Activated gamma-delta T cell treated with Interleukin-2 at 50 U/mL for 16 hours (primary cell): ENCODE measurements at places on chromosomes 2 and 18.

DNA sequence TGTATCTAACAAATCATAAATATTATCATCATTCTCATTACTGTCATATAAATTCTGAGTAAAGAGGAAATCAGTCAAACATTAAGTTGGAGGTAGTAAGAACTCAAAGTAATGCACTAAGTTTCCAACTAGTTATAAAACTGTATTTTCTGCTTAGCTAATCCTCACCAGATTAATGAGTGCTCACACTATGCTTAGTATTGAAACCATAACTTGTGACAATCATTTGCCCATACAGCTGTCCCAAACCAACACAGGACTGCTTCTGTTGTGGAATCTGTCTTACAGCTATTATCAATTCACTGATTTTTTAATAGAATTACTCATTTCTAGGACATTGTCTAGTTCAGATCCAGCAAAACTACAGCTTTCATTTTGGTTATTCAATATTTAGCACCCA lies 41.5 kb upstream of the TANK start:
- no peak for DNase-seq

DNA sequence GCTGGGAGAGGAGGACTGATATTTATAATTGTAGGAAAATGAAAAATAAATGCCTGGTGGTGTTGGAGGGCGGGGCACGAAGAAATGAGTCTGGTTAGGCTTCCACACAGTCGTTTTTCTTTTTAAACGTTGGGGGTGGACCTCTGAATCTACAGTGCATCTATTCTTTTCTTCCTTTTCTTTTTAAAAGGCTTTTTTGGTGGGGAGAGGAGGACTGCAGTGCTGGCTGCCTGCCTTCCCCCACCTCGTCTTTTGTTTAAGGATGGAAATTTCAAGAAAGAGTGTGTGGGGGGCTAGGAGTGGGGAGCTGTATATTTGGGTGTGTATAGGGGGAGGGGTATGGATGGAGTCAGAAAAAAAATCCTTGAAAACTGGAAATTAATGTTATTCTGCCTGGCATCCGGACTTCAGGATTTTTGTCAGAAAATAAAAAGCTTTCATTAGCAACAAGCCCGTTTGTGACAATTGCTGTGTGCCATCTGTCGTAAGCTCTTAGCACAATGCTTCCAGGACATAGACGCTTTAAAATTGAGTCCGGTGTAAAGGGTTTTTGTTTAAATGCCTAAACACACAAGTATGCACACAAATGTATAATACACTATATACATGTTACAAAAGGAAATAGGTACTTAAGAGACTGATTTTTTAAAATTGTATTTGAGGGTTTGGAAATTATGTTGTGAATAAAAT lies 1.1 kb downstream of the MAP2 start:
- no peak for DNase-seq

- DNase-seq, result no peak
Observed at GRCh38 chr18:13036622-13037320, 45.6 kb downstream of the CEP192 start.

DNA sequence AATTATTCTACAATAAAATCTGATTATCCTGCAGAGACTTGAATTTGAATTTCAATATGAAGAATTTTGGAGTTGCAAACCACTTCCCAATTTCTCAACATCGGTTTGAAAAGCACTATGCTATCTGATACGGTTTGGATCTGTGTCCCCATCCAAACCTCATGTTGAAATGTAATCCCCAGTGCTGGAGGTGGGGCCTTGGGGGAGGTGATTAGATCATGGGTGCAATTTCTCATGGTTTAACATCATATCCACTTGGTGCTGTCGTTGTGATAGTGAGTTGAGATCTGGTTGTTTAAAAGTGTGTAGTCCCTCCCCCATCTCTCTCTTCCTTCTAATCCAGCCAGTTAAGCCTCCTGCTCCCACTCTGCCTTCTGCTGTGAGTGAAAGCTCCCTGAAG lies 205.7 kb downstream of the NBAS start:
- no peak for DNase-seq

GRCh38 chr2:138000009-138000408 lies 35.7 kb downstream of the HNMT start:
- DNase-seq, result no peak

DNA sequence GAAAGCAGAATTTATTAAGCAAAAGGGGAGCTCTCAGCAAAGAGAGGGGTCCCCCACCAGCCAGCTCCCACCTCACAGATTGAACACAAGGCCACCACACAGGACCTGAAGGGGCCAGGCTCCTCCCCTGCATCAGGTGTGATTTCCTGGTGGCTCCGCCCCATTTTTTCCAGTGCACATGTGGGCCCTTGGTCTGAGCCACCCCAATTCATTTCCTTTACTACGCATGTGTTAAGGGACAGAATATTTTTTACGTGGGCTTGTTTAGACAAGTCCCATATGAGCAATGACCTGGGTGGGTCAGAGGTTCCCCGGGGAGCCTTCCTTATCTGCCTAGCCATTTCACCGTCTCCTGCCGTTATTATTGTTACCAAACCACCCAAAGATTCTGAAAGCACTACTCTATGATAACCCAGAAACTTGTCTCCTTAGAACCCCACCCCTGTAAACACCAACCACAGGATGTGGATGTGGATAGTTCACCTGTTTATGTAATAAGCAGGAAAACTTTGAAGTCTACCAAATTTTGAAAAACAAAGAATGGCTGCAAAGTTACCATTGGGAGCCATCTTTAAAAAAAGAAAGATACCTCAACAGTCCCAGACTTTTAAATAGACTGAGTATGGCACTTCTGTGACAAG lies 191.7 kb downstream of the CD226 start:
- DNase-seq, result no peak

GRCh38 chr2:2662847-2663356 lies 331.8 kb upstream of the MYT1L start:
- no peak for DNase-seq

GRCh38 chr2:188412190-188412589 lies 120.5 kb downstream of the GULP1 start:
- DNase-seq, result no peak

DNA sequence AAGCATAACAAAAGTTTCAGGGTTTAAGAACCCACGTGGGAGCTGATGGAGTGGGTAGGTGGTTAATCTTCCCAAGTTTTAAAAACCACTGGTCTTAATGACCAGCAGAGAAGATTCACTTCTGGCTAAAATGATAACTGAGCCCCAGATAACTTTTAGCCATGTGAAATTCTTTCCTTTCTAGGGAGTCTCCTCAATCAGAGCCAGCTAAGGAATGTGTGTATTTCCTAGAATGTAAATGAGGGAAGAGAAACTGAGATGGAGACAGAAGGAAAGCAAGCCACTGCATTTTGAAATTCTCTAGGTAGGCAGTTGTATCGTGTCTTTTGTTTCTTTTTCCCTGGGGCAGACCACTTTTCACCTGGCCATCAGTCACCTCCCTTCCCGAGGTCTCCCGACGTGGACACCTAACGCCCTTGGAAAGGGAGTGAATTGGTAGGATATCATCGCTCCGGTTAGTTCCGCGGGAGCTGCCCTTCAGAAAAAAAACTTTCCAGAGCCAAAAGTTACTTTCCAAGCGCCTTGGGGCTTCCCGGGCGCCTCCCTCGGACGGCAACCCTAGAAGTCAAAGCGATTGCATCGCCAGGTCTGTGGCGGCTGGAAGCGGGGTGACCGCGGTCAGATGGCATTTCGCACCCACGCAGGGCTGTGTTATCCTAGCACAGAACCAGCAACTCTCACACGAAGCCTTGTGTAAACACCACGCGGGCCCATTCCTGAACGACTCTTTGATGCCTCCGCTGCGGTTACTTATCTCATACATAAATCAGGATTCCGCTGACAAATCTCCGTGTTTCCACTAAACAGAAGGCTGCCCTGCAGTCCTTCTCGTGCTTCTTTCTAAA lies 1.3 kb downstream of the COLEC12 start:
- DNase-seq, result no peak

- no peak for DNase-seq
Observed at GRCh38 chr18:38663682-38664081, 1098.1 kb upstream of the CELF4 start.

GRCh38 chr18:77063260-77063659 lies 69.3 kb downstream of the MBP start:
- peak; percentile 78 for DNase-seq

DNA sequence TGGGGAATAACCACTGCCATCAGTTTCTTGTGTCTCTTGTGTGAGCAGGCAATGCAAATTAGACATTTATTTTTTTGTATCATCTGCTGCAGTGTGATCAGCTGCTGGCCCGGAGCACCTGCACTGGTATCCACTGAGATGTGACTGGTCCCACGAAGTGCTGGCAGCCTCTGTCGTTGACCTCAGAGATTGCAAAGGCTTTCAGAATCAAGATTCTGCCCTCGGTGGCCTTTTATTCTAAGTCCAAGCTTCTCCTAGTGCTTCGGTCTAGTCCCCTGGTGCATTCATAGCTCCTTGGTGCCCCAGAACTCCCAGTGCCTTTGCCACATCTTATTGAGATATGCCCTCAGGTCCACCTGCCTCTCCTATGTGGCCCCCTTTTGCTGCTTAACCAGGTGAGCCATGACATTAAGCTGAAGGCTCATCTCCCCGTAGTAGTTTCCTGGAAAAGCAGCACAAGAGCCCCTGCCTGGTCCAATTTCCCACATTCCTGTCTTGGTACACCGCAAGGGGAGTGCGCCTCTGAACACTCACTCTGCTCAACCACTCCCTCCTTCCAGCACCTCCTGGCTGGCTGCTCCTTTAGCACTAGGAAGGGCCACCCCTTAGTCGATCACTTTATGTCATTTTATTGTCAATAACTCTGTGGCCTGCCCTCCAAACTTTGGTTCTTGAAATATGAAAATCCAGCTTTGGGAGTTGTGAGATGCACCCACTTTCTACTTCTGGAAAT lies 27.1 kb upstream of the MARCO start:
- DNase-seq, result no peak

GRCh38 chr2:72106978-72107377 lies 40.7 kb downstream of the CYP26B1 start:
- DNase-seq, result no peak

- DNase-seq, result no peak
Observed at GRCh38 chr2:216348756-216349308, 23.5 kb downstream of the MARCHF4 start.

GRCh38 chr2:235911125-235911524 lies 257.1 kb downstream of the GBX2 start:
- DNase-seq, result no peak

- DNase-seq, result no peak
Observed at GRCh38 chr2:41600460-41600859, 447.4 kb upstream of the PKDCC start.

DNA sequence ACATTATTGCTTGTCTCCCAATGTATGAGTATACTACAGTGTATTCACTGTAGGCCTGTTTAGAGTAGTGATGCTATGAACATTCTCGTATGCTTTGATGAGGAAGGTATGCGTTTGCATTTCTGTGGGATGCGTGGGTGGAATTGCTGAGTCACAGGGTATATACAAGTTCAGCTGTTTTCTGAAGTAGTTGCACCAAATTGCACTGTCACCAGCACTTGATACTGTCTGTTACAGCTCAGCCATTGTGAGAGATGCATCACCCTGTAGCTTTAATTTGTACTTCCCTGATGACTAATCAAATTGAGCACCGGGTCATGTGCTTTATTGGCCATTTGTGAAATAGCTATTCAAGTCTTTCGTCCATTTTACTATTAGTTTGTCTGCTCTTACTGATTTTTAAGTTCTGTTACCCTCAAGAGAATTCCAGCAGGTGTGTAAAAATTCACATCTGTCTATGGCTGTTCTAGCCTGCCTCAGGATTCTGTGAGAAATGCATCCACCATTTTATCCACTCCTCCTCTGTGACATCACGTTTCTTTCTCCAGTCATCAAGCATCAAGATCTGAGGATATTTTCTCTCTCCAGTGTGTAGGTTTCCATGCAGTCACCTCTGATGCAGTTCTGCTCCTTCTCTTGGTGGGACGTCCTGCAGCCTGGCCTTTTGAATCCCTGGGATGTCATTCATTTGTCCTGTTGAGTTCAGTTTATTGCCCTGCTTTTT lies 72.5 kb downstream of the DGKD start:
- no peak for DNase-seq

GRCh38 chr2:238231251-238231793 lies 8.5 kb downstream of the HES6 start:
- peak; percentile 77 for DNase-seq

DNA sequence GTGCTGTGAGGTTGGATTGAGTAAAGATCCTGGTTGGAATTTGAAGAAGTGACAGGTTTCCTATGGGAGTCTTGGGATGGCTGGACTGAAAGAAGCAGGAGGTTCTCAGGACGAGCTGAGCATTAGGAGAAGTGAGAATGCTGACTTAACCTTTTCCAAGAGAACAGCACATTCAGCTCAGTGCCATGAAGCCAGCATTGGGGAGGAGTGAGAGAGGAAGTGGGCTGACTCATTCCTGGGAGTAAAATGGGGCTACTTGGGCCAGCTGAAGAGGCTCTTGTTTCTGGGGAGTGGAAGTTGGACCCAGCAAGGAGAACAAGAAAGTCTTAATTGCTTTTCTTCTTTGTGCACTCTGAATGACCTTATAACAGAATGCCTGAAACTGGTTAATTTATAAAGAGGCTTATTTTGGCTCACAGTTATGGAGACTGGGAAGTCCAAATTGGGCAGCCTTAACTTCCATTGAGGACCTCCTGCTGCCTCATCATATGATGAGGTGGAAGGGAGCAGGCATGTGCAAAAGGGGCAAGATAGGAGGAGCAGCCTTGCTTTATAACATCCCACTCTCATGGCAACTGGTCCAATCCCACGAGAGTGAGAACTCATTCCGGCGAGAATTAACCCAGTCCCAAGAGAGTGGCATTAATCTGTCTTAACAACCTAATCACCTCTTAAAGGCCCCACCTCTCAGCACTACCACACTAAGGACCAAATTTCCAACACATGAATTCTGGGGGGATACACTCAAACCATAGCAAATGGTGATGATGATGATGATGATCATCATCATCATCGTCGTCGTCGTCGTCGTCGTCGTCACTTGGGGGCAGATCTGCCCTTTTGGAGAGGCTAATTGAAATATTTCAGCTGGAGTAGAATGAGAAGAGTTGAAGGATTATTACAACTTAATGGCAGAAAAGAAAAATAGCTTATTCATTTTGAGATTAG lies 26.1 kb downstream of the DGUOK start:
- no peak for DNase-seq

- no peak for DNase-seq
Observed at GRCh38 chr2:39099310-39099869, 21.5 kb downstream of the SOS1 start.

GRCh38 chr18:42141439-42141838 lies 186.4 kb downstream of the PIK3C3 start:
- no peak for DNase-seq

DNA sequence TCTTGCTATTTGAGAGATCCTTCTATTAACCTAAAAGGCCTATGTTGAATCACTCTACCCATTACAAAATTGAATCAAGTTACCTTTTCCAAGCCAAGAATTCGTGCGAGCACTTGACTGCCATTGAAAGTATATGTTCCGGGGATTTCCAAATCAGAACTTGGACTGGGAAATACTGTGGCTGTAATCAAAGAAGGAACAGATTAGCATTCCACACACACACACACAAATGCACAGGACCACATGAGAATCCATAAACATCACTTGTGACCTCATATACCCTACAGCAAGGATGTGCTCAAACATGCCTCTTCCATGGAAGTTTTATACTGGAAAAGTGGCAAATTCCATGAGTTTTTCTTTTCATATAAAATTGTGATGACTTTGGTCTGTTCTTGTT lies 86.0 kb downstream of the ABCA12 start:
- DNase-seq, result no peak
